ENCODE measurements at places on chromosomes 2 and 18.

GRCh38 chr18:75439348-75439747, 11.8 kb upstream of the SMIM21 start:
- DNase-seq: no peak

GRCh38 chr18:48422947-48423378, 13.8 kb upstream of the ZBTB7C start:
- no peak for DNase-seq

DNA sequence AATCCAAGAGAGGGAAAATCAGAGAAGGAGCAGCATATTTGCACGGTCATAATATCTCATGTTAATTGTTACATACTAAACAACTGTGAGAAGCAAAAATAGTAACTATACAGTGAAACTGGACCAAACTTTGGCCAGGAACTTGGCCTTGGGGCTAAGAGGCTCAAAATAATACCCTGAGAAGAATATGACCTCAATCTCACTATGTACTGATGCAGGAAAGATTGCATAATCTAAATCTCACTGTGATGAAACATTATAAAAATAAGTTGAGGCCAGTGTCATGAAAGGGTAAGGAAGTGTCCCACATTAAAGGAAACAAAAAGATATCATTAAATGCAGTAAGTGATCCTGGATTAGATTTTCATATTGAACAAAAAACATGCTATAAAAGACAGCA, 36.5 kb downstream of the ZRANB3 start:
- no peak for DNase-seq

GRCh38 chr2:72689579-72690195, 136.1 kb downstream of the EXOC6B start:
- no peak for DNase-seq

DNA sequence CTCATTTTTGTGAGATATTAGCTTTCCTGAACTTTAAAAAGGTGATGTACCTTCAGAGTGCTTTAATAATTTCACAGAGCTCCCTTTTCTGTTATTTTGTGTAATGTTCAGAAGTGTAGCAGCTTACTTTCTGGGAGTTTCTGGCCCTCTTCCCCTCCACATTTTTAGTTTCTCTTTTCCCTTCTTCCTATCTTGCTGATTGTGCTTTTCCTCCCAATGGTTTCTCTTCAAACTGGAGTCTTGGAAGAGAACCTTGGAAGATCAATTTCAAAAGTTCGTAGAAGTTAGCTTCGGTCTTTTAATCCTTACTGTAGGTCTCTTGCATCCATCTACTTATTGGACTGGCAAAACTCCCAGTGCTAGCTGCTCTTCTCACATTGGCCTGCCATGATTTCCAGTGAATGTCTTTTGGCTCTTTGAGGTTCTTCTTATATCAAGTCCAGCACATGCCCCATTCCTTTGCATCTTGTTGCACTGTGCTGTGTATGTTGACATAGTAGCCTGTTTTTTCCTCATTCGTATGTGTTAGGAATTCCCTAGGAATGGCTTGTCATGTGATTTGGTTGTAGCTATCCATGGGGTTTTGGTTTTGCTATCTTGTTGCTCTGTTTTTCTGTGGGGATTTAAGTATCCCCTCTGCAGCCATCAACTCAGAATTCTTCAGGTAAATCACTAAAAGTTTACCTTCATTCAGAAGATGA, 7.8 kb downstream of the CCNT2 start:
- no peak for DNase-seq

- no peak for DNase-seq
Observed at GRCh38 chr2:76599732-76600368, 889.1 kb upstream of the GCFC2 start.

GRCh38 chr18:12928206-12928605, 19.6 kb upstream of the SEH1L start:
- DNase-seq: no peak

- DNase-seq: no peak
Observed at GRCh38 chr18:72114801-72115594, 429.1 kb downstream of the CBLN2 start.

DNA sequence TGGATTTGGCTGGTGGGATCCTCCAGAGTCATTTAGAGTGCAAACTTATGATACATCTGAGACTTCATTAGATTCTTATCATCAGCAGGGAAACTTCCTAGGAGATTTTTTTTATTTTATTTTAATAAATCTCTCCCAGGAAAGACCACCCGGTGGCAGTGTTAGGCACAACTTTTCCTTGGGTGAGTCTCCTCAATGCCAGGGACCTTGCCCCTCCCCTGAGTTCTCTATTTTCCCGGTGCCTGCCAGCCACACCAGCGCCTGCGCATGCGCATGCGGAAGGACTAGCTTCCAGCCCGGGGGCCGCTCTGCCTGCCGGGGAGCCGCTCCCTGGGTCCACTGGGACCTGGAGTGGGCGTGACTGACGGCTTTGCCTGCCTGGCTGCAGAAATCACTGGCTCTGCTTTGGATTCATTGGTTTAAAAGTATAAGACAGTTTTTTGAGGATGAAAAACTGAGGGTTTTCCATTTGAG, 86.6 kb downstream of the TMEM182 start:
- DNase-seq: no peak

- DNase-seq: no peak
Observed at GRCh38 chr2:161085149-161085548, 75.1 kb upstream of the TANK start.

GRCh38 chr18:30652387-30652786, 390.2 kb downstream of the DSC3 start:
- DNase-seq: no peak

DNA sequence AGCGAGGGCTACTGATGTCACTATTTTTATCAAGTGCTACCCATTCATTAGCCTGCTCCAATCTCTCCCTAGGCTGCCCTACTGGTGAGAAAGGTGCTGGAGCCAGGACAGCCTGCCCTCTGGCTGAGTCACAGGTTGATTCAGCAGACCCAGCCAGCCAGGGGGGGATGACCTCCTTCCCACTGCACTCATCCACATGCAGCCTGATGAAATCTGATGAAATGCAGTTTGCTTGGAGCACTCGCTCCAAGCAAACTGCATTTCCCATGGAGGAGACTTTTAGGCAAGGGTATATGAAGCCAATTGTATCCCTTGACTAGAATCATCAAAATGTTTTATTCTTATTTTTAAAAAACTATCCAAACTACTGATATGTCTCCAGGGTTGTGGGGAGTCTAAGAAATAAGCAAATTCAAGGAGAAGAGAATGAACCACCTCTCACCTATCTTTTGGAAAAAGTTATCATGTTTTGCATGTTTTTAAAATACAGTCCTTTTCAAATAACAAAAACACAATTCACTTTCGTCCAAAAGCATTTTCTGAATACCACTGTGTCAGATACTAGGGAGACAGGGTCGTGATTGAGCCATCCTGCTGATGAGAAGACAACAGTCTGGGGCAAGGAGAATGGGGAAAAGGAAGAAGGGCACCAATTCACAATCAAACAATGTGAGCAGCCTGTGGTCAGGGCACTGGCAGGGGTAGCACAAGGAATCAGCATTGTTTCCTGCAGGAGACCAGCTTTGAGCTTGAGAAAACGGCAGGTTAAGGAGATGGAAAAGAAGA, 128.3 kb downstream of the AFF3 start:
- no peak for DNase-seq

DNA sequence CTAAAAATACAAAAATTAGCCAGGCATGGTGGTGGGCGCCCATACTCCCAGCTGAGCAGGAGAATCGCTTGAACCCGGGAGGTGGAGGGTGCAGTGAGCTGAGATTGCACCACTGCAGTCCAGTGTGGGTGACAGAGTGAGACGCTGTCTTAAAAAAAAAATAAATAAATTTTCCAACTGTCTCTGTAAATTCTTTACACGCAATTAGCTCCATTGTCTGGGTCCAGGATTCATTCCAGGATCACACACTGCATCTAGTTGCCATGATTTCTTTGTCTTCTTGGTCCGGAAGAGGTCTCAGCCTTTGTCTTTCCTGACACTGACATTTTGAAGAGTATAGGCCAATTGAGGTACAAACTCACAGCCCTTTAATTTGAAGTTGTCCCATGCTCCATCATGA, 167.6 kb upstream of the NYAP2 start:
- DNase-seq: no peak
